ENCODE measurements at places on chromosomes 6 and 20. TPM values are rescaled to one million over a fixed set of nuclear protein-coding genes. Genes with fewer than 3 reads are reported as not detected.

SEMG1 gene
- not detected for total RNA-seq

ANKRD60 gene
- not detected for total RNA-seq

SNAP25 gene
- 0.65 TPM for total RNA-seq

LAMA2 gene
- 103 TPM for total RNA-seq

PI16 gene
- total RNA-seq: 1.5 TPM

APOM gene
- not detected for total RNA-seq

GRCh38 chr6:135261872-135262725 lies 81.0 kb downstream of the MYB start:
- peak; percentile 46 for DNase-seq

DNA sequence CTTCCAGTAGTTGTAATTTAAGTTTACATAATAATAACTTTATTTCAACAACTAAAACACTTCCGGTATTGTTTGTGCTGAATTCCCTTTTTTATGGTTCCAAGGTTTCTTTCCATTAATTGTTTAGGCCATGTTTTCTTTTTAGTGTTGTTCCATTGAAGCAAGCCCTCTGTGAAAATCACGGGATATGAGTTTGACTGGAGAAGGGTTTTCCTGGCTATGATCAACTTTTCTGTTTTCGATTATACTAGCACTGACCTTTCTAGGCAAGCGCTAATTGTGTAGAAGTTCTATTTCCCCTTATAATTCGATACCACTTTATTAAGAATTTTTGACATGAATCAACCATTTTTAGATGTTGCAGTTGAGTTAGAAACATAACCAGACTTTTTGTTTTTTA lies 2.4 kb downstream of the LAMA2 start:
- no peak for DNase-seq

GRCh38 chr6:487956-488355 lies 96.4 kb downstream of the IRF4 start:
- no peak for DNase-seq

GRCh38 chr6:18115356-18115755 lies 7.1 kb downstream of the NHLRC1 start:
- no peak for DNase-seq

GRCh38 chr6:159170333-159170672 lies 1.1 kb downstream of the FNDC1 start:
- peak; percentile 27 for DNase-seq
